ENCODE measurements at places on chromosomes 5 and 9. TPM values are rescaled to one million over a fixed set of nuclear protein-coding genes. Genes with fewer than 3 reads are reported as not detected.

- H3K36me3 ChIP-seq, result no peaks in the 10 kb centered on the region
- no peak overlapping the region for H3K4me3 ChIP-seq
- H3K27ac ChIP-seq, result no peak overlapping the region
- H3K27me3 ChIP-seq, result no peaks in the 10 kb centered on the region
- no peak for DNase-seq
- no peaks in the 10 kb centered on the region for H3K4me1 ChIP-seq
Observed at GRCh38 chr9:75669721-75670120, 220.8 kb upstream of the PCSK5 start.

GRCh38 chr5:570886-571285 lies 41.3 kb upstream of the CEP72 start:
- no peak overlapping the region for H3K4me3 ChIP-seq
- no peaks in the 10 kb centered on the region for H3K36me3 ChIP-seq
- peaks cover 22% of the 10 kb centered on the region for H3K4me1 ChIP-seq
- H3K27ac ChIP-seq, result no peak overlapping the region
- H3K27me3 ChIP-seq, result no peaks in the 10 kb centered on the region
- DNase-seq, result no peak

DNA sequence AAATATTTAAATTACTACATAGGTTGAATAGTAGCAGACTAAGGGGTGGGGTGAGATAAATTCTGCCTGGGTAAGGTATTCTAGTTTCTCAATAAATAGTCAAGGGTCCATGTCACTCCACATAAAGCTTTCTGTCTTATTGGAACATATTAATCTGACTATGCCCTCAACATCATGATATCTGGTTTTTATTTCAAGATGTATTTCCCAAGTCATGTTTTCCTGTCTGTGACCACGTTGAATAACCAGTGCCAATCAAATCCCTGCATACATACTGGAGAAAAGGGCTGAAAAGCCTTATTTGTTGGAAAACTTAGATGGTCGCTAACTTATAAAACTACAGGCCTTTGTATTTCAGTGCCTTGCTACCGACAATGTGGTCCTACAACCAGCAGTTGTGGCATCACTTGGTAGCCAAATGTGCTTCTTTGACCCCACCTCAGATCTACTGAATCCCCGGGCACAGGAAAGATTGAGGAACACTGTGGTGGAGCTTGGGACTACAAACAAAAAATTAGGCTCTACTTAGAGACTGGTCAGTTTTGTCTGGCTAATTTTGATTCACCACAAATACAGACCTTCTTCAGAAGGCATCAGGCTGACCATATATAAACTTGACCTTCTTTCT lies 39.4 kb downstream of the ALDH1A1 start:
- H3K4me3 ChIP-seq, result no peak overlapping the region
- peaks cover 56% of the 10 kb centered on the region for H3K27me3 ChIP-seq
- H3K4me1 ChIP-seq, result no peaks in the 10 kb centered on the region
- no peak overlapping the region for H3K27ac ChIP-seq
- no peaks in the 10 kb centered on the region for H3K36me3 ChIP-seq
- no peak for DNase-seq

DNA sequence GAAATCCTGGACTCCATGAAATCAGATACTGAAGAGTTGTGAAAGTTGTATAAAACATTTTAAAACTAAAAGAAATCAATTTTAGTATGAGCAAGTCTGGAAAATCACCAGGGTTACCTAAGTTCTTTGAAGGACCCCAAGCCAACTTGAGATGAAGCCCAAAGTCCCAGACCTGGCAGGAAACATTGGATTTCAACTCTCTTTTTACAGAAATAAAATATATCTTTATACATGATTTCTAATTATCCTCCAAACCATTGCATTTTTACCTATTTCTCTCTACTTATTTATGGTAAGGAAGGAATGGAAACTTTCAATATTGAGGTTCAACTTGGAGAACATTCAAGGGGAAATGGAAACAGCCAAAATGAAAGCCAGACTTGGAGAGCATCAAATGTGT lies 390.6 kb upstream of the C9orf72 start:
- H3K4me3 ChIP-seq, result no peak overlapping the region
- no peaks in the 10 kb centered on the region for H3K4me1 ChIP-seq
- peaks cover 11% of the 10 kb centered on the region for H3K27me3 ChIP-seq
- H3K27ac ChIP-seq, result no peak overlapping the region
- DNase-seq, result no peak

- no peak overlapping the region for H3K4me3 ChIP-seq
- H3K27ac ChIP-seq, result no peak overlapping the region
- H3K36me3 ChIP-seq, result no peaks in the 10 kb centered on the region
- no peak for DNase-seq
Observed at GRCh38 chr9:131410044-131410491, 16.2 kb downstream of the PRRC2B start.

DNA sequence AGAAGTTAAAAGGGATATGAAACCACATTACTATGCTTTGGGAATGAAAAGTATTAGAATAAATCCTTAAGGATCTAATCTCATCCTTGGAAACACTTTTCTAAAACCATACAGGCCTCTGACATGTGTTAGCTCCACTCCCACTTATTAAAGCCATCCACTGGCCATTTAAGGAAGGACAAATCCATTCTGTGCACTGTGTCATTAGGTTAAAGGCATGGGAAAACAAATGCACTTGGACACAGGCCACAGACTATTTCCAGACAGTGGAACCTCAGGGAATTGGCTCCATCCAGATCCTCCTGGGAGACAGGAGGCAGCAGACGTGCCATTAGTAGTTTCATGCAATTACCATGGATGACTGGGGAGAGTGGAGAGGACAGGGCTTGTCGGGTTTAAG lies 454.9 kb downstream of the ENC1 start:
- no peaks in the 10 kb centered on the region for H3K27me3 ChIP-seq
- H3K4me1 ChIP-seq, result no peaks in the 10 kb centered on the region
- DNase-seq, result no peak
- H3K4me3 ChIP-seq, result no peak overlapping the region
- H3K36me3 ChIP-seq, result no peaks in the 10 kb centered on the region
- H3K27ac ChIP-seq, result no peak overlapping the region

- DNase-seq, result no peak
- no peaks in the 10 kb centered on the region for H3K27me3 ChIP-seq
- no peaks in the 10 kb centered on the region for H3K36me3 ChIP-seq
- no peak overlapping the region for H3K4me3 ChIP-seq
- H3K27ac ChIP-seq, result no peak overlapping the region
- H3K4me1 ChIP-seq, result peaks cover 28% of the 10 kb centered on the region
Observed at GRCh38 chr5:39413771-39414170, 11.0 kb downstream of the DAB2 start.

The PCDHB2 gene
- total RNA-seq, result 13.8 TPM

Measured in PC-3 (cell line).